ENCODE measurements at places on chromosomes 13 and 19. TPM values are rescaled to one million over a fixed set of nuclear protein-coding genes. Genes with fewer than 3 reads are reported as not detected.

The ETV2 gene
- total RNA-seq, result 4.9 TPM

The VSTM1 gene
- total RNA-seq, result not detected

The CLEC17A gene
- not detected for total RNA-seq

The USHBP1 gene
- not detected for total RNA-seq

The PSG7 gene
- total RNA-seq, result 0.06 TPM

The RDH8 gene
- not detected for total RNA-seq

The DPF1 gene
- total RNA-seq, result 7.2 TPM

The ICAM5 gene
- total RNA-seq, result 1.5 TPM

The SAFB gene
- 18.4 TPM for total RNA-seq

The SERP2 gene
- not detected for total RNA-seq

The LGALS7B gene
- total RNA-seq, result not detected

The FCAR gene
- total RNA-seq, result not detected

The PRODH2 gene
- total RNA-seq, result not detected

The TGFBR3L gene
- not detected for total RNA-seq

The STK24 gene
- total RNA-seq, result 73.4 TPM

The NCAN gene
- not detected for total RNA-seq

The KCNK6 gene
- total RNA-seq, result not detected

The KLF1 gene
- total RNA-seq, result not detected

The VMAC gene
- total RNA-seq, result 3.1 TPM

The LGI4 gene
- not detected for total RNA-seq

The C5AR1 gene
- total RNA-seq, result not detected

The ANGPTL8 gene
- not detected for total RNA-seq

The ZGLP1 gene
- total RNA-seq, result 0.18 TPM

The C19orf33 gene
- 2.7 TPM for total RNA-seq

The GAPDHS gene
- not detected for total RNA-seq

The TYROBP gene
- total RNA-seq, result not detected

The ZNF585A gene
- total RNA-seq, result 8.1 TPM

The SBK3 gene
- total RNA-seq, result not detected

The ZNF442 gene
- total RNA-seq, result 0.72 TPM
